Tibial nerve (tissue), 4 donors: ENCODE measurements at places on chromosomes 2 and 18.

- DNase-seq, result no peak
These were observed 211.6 kb downstream of the MCFD2 start for GRCh38 chr2:46704041-46704440.

DNA sequence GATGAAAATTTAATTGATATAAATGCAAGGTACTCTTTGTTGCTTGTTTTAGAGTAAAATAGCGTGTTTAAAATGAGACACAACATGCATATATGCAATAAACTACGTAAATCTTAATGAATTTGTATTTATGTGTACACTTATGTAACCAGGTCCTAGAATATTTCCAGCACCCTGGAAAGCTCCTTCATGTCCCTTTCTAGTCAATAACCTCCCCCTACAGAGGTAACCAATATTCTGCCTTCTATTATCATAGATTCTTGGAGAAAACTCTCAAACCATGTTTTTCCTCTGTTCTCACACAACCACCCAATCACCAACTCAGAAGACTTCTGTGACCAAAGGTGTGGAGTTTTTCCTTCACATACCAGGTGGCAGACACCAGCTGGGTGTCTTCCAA lies 79.6 kb upstream of the THUMPD2 start:
- no peak for DNase-seq

GRCh38 chr18:37361335-37362157 lies 204.1 kb downstream of the CELF4 start:
- no peak for DNase-seq

GRCh38 chr2:233965032-233965603 lies 47.9 kb downstream of the TRPM8 start:
- no peak for DNase-seq

GRCh38 chr18:59437851-59438569 lies 78.9 kb upstream of the LMAN1 start:
- DNase-seq, result no peak

- DNase-seq, result no peak
These were observed 16.1 kb upstream of the STRN start for GRCh38 chr2:36982467-36982866.

GRCh38 chr2:197296835-197297234 lies 13.7 kb downstream of the ANKRD44 start:
- DNase-seq, result no peak

DNA sequence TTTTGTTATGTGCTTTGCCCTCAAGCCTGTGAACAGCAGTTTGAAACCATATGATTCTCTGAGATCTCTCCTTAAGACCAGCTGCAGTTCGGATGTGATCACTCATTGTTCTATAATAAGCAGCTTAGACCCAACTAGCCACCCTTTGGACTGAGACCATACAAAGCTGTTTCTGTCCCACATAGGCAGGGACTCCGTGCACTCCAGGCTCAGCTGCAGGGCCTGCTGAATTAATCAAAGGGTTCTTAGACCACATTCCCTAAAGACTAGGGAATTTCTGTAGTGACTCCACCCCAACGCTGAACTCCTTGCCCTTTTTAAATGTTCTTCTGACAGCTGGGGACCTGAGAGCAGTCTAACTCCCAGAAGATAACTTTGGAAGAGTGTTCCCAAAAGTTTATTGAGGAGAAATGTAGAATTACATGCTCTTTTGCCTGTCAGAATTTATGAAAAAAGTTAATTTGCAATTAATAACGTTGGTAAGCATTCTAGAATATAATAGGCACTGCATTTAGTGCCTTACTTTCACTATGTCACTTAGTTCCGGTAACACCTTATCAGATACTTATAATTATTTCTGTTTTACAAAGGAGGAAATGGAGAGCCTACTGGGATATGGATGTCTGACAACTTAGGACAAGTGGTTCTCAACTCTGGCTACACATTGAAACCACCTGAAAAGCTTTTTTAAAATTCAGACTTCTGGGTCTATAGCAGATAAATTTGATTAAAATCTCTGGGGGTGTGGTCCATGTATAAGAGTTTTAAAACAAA lies 42.3 kb downstream of the GULP1 start:
- DNase-seq, result peak; percentile 15

- peak; percentile 8 for DNase-seq
These were observed 44.7 kb upstream of the SNED1 start for GRCh38 chr2:240953426-240954410.

DNA sequence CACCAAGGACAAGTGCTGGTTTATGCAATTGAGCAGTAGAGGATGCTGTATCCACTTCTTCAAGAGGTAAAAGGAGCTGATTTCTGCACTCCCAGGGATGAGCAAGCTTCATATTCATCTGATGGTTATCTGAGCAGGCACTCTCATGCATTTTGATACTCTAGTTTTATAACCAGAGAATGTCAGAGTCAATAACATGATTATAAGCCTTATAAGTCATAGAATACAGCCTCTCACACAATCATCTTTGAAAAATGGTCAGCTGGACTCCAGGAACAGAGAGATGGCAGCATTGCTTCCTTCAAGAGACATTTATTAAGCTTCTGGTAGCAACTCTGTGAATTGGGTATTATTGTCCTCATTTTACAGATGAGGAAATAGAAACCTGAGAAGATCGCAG lies 167.1 kb downstream of the SLC8A1 start:
- no peak for DNase-seq

DNA sequence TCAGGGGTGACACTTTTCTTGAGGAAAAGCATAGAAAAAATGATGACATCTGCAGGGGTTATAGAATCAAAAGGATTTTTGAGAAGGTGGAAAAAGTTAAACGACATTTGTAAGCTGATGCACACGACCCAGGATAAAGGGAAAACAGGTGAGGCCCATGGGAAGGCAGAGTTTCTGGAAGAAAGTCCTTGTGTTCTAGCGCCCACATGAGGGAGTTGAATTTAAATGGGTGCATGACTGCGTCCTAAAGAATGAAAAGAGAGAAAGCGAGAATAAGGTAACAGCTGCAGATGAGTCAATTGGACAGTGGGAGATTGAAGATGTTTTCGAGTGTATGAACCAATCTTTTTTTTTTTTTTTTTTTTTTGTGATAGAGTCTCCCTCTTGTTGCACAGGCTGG lies 158.1 kb downstream of the GALR1 start:
- DNase-seq, result no peak

DNA sequence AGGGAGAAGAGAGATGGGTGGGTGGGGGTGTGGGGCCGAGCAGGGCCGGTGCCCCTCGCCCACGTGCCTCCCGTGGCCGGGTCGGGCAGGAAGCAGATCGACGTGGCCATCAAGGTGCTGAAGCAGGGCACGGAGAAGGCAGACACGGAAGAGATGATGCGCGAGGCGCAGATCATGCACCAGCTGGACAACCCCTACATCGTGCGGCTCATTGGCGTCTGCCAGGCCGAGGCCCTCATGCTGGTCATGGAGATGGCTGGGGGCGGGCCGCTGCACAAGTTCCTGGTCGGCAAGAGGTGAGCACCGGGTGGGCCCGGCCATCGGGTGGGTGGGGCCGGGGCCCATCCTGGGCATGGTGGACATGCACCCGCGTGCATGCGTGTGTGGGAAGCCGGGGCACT lies 21.8 kb downstream of the ZAP70 start:
- no peak for DNase-seq

- DNase-seq, result no peak
These were observed 308.6 kb downstream of the RNF144A start for GRCh38 chr2:7225848-7226247.

GRCh38 chr2:200737585-200737984 lies 74.1 kb upstream of the BZW1 start:
- DNase-seq, result no peak

DNA sequence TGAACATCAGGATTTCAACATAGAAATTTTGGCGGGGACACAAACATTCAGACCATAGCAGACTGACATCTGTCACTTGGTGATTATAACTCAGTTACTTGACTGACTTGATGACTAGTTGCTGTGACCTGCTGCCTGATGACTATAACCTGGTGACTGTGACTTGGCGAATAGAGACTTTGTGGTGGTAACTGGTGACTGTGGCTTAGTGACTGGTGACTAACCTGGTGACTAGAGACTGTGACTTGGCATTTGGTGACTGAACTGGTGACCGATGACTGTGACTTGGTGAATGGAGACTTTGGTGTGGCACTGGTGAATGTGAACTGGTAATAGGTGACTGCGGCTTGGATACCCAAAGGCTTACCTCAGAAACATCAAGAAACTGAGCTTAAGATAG lies 563.1 kb upstream of the FAM98A start:
- DNase-seq, result no peak

DNA sequence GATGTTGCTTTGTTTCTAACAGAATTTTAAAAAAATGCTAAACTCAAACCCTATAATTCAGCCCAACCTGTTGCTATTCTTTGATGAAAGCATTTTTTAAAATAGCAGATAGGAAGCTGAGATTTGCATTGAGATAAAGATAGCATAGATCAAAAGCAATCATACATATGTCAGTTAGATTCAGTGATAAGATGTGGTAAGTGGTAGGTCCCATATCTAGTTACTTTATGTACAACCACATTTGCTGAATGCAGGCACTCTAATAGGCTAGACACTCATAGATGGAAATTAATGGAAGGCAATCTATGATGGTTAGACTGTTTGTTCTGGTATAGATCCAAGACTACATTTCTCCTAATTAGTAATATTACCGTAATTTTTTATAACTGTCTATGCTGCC lies 27.2 kb upstream of the C1D start:
- no peak for DNase-seq

- DNase-seq, result no peak
These were observed 127.7 kb upstream of the EPAS1 start for GRCh38 chr2:46169467-46169866.

- DNase-seq, result no peak
These were observed 229.2 kb downstream of the LDLRAD4 start for GRCh38 chr18:13447621-13448334.

- no peak for DNase-seq
These were observed 418.9 kb upstream of the POU3F3 start for GRCh38 chr2:104434966-104435365.

- no peak for DNase-seq
These were observed 129.8 kb downstream of the RAPGEF4 start for GRCh38 chr2:172865422-172865821.

GRCh38 chr18:44911260-44911659 lies 230.6 kb downstream of the SETBP1 start:
- DNase-seq, result no peak
